ENCODE measurements at places on chromosomes 7 and 10. TPM values are rescaled to one million over a fixed set of nuclear protein-coding genes. Genes with fewer than 3 reads are reported as not detected.

SP8 gene
- total RNA-seq, result 0.08 TPM

SLC13A1 gene
- total RNA-seq, result not detected

POLD2 gene
- total RNA-seq, result 185 TPM

GSTO2 gene
- total RNA-seq, result not detected

GPRIN2 gene
- not detected for total RNA-seq

SYCE1 gene
- not detected for total RNA-seq

UCN3 gene
- total RNA-seq, result not detected

GIMAP6 gene
- 0.56 TPM for total RNA-seq

ATG9B gene
- total RNA-seq, result 0.17 TPM

FRAT1 gene
- total RNA-seq, result 1.6 TPM

FAS gene
- total RNA-seq, result 30.3 TPM

AGAP5 gene
- total RNA-seq, result 24.6 TPM

ZFYVE27 gene
- total RNA-seq, result 13.1 TPM

OR2A12 gene
- total RNA-seq, result not detected

MXI1 gene
- total RNA-seq, result 16.7 TPM

MEPCE gene
- 25.8 TPM for total RNA-seq

AS3MT gene
- total RNA-seq, result not detected

GNA12 gene
- 24.4 TPM for total RNA-seq

HHEX gene
- total RNA-seq, result not detected

COL13A1 gene
- 0.53 TPM for total RNA-seq

STEAP4 gene
- 0.02 TPM for total RNA-seq

MYL7 gene
- total RNA-seq, result not detected

PPP1R17 gene
- total RNA-seq, result not detected

CFTR gene
- not detected for total RNA-seq

DDX21 gene
- total RNA-seq, result 78.2 TPM

AKR1D1 gene
- not detected for total RNA-seq

UCMA gene
- total RNA-seq, result not detected

FOXP2 gene
- total RNA-seq, result 1.7 TPM

HOXA13 gene
- total RNA-seq, result 7.4 TPM

SLC35G1 gene
- 6.9 TPM for total RNA-seq

WASHC2A gene
- total RNA-seq, result 13.8 TPM

MET gene
- total RNA-seq, result 67.7 TPM

CAV1 gene
- total RNA-seq, result 210 TPM

HOXA10 gene
- total RNA-seq, result 6.1 TPM

HYAL4 gene
- 0.37 TPM for total RNA-seq

CPA2 gene
- not detected for total RNA-seq

CLDN4 gene
- total RNA-seq, result 1.2 TPM

AGR3 gene
- not detected for total RNA-seq

LRRC18 gene
- 0.06 TPM for total RNA-seq

NPY gene
- total RNA-seq, result not detected

ANKIB1 gene
- total RNA-seq, result 31.9 TPM

RASA4 gene
- total RNA-seq, result 3.4 TPM

VIPR2 gene
- total RNA-seq, result 0.68 TPM

SCART1 gene
- 0.47 TPM for total RNA-seq

COL1A2 gene
- 0.46 TPM for total RNA-seq

AKR1C8 gene
- total RNA-seq, result 0.12 TPM

CYP2C19 gene
- not detected for total RNA-seq

ELFN1 gene
- total RNA-seq, result 0.37 TPM

All from H4 (cell line).